ENCODE measurements at places on chromosomes 2 and 18.

GRCh38 chr2:156476850-156477206 lies 40.6 kb downstream of the GPD2 start:
- DNase-seq, result no peak

DNA sequence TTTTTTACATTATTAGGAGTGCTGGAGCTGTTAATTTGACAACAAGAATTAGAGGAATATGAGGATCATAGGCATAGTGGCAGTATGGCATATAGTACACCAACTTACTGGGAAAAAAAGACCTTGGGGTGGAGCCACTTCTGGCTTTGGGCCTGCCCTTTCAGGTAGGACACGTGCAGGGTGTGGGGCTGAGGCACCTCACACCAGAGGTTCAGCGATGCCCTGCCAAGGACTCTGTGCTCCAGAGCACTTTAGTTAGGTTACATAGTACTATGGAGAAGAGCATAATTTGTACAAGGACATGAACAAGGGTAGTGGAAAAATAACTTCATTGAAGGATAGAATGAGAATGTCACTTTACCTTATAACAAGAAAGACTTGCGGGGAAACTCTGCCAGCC lies 77.1 kb upstream of the CD302 start:
- DNase-seq, result no peak

DNA sequence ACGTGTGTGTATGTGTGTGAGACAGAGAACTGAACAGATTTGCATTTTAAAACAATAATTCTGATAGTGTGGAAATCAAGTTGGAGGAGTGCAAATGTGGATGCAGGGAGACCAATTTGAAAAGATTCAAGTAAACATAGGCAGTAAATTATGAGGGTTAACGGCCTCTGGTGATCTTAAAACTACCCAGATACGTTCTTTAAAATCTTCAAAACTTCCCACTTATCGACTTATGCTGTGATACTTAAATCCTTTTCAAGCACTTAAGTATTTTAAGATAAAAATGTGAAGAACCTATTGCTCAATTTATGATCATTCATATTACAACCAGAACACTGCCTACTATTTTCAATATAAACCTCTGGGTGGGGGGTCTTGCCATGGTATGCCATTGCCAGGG lies 37.7 kb upstream of the CDC42EP3 start:
- no peak for DNase-seq

- DNase-seq, result no peak
These were observed 48.4 kb downstream of the RBBP8 start for GRCh38 chr18:22981274-22982133.
